ENCODE measurements at places on chromosomes 2 and 18.

GRCh38 chr2:177265824-177266817, 1.6 kb upstream of the NFE2L2 start:
- no peak for DNase-seq

GRCh38 chr2:143205106-143205764, 76.0 kb downstream of the ARHGAP15 start:
- no peak for DNase-seq

GRCh38 chr18:8765783-8766463, 60.6 kb downstream of the MTCL1 start:
- DNase-seq, result no peak

GRCh38 chr2:85053802-85054201, 79.4 kb upstream of the TCF7L1 start:
- no peak for DNase-seq

GRCh38 chr18:11050966-11051365, 98.4 kb downstream of the PIEZO2 start:
- DNase-seq, result no peak

GRCh38 chr2:10368491-10369231, 66.0 kb downstream of the HPCAL1 start:
- DNase-seq, result no peak

- no peak for DNase-seq
Observed at GRCh38 chr2:186437719-186438118, 48.3 kb upstream of the ZC3H15 start.
